ENCODE measurements at places on chromosomes 6 and 20.

DNA sequence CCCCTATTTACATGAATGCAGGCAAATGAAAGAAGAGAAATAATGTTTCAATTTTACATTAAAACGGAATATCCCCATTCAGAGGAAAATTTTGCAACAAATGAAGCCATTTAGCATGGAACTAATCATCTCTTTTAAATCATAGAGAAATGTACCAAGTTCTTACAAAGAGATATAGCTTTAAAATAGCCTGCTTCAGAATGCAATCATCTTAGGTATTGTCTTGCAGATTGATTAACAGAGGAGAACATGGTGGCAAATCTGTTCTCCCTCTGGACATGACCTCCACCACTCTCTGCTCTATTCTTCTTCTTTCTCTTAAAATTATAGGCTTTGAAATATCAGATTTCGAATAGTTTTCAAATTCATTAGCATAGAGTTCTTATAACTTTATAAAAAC, 155.7 kb upstream of the DTNBP1 start:
- no peak for DNase-seq

DNA sequence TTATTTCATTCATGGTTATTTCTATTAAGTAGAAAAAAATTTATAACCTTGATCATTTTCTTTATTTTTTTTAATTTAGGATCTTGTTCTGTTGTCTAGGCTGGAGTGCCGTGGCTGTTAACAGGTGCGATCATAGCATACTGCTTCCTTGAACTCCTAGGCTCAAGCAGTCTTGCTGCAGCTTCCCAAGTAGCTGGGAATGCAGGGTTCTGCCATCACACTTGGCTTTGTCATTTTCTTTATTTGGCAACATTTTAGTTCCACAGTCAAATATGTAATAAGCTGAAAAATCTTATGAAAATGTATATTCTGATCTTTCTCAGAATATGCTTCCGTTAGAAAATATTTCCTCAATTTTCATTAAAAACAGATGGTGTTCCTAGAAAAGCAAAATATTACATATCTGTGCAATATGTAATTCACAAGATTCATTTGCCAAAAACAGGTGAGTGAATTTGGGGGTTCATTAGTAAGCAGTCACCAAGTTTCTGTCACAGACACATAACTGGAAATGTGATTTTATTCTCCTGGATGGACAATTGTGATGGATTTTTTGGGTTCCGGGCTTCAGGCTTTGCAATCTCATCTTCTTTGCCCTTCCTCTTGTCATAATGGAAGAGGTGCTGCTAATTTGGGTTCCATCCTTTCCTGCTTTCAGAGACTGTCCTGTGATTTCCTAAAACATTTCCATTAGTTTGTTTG, 21.5 kb downstream of the AMD1 start:
- DNase-seq = no peak

GRCh38 chr6:63615590-63615989, 20.0 kb upstream of the PHF3 start:
- DNase-seq = no peak

- DNase-seq = no peak
Observed at GRCh38 chr20:9149087-9149486, 80.2 kb downstream of the PLCB4 start.

DNA sequence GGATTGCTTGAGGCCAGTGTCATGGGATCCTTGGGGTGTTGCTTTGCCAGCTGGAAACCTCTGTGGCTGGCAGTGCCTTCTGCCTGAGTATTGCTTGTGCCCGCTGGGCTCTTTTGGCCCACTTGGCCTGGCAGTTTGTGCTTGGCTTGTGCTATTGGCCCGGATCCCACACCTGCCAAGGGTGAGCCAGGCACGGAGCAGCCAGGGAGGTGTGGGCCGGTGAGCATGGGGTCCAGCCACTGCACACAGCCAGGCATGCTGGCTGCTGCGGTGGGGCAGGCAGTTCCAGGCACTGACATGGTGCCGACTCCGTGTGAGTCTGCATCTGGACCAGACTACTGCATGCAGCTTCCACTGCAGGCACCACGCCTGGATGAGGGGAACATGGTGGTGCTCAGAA, 62.5 kb upstream of the SYNCRIP start:
- no peak for DNase-seq

- DNase-seq = no peak
Observed at GRCh38 chr20:9637889-9638288, 123.5 kb downstream of the LAMP5 start.

GRCh38 chr6:7732228-7732627, 6.3 kb downstream of the BMP6 start:
- no peak for DNase-seq

- no peak for DNase-seq
Observed at GRCh38 chr20:59749301-59749700, 145.0 kb downstream of the PHACTR3 start.

DNA sequence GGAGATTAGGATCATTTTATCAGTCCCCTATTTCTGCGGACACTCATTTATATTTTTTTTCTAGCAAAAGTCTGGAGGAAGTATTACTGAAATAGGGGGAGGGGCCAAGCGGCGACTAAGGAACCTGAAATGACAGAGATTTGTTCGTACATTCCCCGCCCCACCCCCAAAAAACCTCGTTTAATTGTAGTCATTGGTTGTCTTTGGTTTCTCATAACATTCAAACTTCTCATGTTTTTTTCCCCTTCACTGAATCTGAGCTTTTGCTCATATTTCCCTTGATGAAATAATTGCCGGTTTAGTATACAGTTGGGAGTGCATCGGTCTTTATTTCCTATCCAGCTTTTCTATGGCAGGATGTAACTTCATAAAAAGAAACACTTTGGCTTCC, 768 bp upstream of the FYN start:
- no peak for DNase-seq

DNA sequence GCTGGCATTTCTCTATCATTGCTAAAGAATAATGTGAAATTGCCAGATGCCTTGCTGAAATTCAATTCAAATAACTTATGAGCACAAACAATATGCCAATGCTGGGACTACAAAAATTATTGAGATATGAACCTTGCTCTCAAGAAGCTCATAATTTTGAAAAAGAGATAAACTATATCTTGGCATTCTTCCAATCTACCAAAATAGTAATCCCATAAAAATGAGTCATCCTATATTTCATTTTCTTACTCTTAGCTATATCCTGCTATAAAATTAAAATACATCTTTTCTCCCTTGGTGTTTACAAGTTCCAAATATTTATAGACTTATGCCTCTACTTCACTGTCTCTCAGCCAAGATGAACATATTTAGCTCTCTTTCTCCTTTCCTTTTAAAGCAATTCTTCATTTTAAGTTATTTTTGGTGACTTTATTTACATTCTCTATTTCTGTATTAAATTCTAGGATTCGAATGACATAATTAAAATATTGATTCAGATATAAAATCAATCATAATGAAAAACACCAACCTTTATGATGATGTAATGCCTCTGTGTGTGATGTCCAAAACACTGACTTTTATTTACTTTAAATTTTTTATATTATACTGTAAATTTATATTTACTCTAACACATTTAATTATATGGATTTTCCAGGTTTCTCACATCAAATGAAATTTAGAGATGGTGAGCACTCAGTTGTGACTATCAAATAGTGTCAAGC, 152.6 kb downstream of the CDK19 start:
- DNase-seq = no peak

DNA sequence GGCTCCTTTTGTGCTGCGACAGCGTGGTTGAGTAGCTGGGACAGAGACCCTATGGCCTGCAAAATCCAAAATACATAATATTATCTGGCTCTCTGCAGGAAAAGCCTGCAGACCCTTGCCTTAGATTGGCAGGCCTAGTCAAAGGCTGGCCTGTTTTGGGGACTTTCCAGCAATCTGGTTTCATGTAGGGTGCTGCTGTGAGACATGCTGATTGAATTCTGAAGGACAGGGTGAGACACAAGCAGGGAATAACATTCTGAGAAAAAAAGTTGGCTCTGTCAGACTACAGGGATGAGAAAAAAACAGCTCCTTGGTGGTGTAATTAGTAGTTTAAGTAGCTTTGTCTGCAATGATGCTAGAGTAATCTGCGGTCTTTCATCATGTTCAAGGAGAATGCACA, 402.7 kb upstream of the AGPAT4 start:
- no peak for DNase-seq

DNA sequence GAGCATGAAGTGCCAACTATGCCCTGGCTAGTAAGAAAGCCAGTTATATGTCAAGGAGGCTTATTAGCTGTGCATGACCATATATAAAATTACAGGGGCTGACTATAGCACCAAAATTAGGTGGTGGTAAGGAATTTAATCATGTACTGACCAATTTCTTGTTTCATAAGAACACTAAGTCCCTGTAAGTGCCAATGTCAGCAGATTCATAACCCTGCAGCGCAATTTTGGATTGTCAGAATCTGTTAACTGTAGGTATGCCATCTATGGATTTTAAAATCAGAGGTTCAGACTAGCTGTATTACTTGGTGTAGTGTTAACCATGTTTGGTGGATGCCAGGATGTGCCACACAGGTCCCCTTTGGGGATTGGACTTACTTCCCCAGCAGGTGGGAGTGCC, 182.1 kb downstream of the ADAT2 start:
- DNase-seq = no peak

DNA sequence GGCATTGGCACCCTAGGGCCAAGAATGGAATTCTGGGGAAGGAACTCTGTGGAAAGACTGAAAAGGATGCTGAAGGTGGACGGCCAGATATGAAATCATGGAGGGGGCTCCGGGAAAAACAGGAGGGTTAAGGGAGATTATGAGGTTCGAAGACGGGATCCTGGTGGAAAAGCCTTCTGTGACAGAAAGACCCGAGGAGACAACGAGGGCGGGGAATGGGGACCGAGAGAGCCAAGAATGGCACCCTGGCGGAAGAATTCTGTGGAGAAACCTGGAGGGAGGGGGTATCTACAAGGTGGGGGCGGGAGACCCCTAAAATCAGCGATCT, 426 bp downstream of the TRMT6 start:
- DNase-seq = no peak

GRCh38 chr6:43979525-43979924, 147.7 kb downstream of the MRPL14 start:
- DNase-seq = no peak

- no peak for DNase-seq
Observed at GRCh38 chr6:104771258-104771832, 88.4 kb downstream of the HACE1 start.

GRCh38 chr20:6635034-6635736, 132.3 kb upstream of the BMP2 start:
- DNase-seq = no peak

DNA sequence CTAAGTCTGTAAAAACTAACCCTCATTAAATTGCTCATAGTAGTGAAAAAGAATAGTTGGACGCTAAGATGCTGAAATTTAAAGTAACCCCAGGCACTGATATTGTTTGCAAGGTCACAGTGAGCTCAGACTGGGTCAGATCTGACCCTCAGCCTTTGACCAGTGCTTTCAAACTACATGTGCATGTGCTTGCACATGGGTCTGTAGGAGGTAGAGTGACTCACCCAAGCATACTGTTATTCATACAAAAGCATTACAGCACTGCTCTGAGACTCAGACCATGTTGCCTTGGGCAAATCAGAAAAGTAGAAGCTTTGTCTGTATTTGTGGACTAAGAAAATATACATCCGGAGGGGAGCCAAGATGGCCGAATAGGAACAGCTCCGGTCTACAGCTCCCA, 326.4 kb upstream of the MARCKS start:
- DNase-seq = peak; percentile 0

DNA sequence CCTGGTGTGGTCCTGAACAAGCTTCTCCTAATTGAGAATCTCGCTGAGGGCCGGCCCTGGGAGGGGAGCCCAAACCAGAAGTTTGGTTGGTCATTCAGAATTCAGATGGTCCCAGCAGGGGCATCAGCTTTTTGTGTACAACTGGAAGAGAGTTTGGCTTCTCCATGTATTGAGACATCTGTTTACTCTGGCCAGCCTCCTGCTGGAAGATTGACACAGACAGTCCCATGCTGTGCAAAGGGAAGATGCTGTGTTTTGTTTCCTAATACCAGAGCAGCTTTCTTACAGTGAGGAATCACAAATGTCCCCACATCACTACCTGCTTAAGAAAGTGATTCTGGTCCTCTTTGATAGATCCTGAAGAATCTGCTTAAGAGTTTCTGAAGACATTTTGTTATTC, 97.8 kb downstream of the PLEKHG1 start:
- DNase-seq = no peak

DNA sequence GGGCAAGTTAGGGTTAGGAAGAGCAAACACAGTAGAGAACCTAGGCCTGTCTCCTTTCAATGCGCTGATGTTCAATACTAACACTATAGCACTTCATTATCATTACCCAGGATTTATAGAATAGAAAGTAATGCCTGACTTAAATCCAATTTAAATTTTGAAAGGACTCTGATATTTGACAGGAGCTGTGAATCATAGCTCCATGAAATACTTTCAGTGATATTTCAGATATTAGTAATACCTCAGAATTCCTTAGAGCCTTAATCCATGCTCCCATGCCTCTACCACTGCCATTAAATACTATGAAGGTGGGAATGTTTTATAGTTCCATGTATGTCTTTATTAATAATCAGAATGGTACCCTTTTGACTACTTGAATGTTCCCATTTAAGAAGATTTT, 530.2 kb downstream of the BCKDHB start:
- DNase-seq = no peak

DNA sequence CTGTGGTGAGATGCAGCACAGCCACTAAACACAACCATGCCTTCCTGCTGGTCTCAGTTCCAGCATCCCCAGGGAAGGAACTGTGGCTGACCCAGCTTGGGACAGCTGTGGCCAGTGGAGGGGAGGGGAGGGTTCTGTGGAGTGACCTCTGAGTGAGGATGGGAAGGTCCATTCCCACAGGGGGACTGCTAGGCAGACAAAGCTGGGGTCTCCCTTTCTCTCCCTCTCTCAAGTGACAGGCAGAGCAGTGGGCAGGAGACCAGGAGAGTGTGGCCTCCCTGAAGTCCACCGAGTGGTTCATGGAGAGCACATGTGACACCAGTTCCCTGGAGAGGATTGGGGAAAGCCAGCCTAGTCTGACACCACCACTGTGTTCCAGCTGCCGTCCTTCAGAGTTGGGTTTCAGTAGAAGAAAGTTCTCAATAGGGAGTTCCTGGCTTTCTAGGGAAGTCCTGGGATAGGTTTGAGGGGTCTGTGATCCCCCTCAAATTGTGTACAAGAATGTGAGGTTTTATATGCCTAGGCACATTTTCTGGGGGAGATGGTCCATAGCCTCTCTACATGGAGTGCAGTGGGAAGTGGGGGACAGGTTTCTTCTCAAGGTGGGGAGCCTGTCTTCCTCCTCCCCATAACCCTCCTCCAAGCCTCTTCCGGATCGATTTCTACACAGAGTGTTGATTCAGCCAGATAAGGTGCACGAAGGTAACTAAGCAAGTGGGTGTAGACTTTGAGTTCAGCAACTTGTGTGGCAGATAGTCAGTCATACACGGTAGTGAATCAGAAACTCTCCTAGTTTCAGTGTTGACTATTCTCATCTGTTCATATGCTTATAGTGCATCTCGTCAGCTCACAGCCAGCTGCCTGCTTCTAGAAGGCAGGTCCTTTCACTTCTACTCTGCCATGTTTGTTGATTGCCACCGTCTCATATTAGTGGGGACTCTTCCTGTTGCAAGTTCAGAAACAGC, 18.9 kb downstream of the MANBAL start:
- peak; percentile 54 for DNase-seq
